ENCODE measurements at places on chromosomes 3 and 15.

DNA sequence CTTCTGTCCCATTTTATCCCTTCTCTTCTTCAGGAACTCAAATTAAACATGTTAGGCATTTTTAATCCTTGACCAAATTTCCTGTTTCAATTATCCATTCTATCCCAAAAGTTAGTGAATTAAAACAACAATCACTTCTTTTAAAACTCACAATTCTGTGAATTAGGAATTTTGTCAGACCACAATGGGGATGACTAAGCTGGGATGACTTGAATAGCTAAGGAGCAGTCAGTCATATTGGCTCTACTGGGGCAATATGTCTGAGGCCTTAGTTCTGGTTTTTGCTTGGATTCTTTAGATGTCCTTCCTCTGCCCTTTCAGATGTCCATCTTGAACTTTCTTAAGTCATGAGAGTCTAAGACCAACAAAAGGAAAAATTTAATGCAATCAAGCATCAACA, 178.2 kb upstream of the TGFBR2 start:
- DNase-seq = no peak

GRCh38 chr3:34155666-34156065, 357.2 kb downstream of the PDCD6IP start:
- DNase-seq = no peak

DNA sequence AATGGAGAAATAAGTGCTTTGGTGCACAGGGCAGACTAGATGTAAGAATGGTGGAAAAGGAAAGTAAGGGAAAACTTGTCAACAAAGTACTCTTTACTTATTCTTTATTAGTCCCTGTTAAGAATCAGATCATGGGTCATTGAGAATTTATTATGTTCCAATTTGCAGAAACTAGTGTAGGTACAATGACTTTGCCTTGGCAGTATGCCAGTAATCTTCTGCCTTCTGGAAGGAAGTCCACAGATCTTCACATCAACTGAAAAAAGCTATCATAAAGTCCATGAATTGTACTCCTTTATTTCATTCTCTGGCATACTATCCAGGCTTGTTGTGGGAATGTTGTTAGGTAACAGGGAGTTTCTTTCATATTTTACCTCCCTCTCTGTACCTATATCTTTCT, 88.2 kb upstream of the FLNB start:
- DNase-seq = no peak

- no peak for DNase-seq
Measured at GRCh38 chr3:25009665-25010064, 418.4 kb upstream of the RARB start.

DNA sequence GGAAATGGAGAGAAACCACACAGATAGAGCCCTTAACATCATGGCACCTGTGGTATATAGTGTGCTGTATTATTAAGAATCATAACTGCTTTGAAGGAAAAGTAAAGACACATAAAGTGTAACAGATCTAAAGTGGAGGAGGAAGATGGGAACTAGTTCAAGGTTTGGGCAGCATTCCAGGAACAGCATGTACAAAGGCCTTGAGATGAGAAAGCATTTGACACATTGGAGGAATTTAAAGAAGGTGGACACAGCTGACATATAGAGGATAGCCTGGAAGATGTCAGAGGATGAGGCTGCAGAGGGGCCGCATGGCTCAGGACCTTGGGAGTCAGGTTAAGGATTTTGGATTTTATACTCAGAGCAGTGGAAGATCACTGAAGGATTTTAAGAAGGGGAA, 39.0 kb downstream of the LRTM1 start:
- no peak for DNase-seq

DNA sequence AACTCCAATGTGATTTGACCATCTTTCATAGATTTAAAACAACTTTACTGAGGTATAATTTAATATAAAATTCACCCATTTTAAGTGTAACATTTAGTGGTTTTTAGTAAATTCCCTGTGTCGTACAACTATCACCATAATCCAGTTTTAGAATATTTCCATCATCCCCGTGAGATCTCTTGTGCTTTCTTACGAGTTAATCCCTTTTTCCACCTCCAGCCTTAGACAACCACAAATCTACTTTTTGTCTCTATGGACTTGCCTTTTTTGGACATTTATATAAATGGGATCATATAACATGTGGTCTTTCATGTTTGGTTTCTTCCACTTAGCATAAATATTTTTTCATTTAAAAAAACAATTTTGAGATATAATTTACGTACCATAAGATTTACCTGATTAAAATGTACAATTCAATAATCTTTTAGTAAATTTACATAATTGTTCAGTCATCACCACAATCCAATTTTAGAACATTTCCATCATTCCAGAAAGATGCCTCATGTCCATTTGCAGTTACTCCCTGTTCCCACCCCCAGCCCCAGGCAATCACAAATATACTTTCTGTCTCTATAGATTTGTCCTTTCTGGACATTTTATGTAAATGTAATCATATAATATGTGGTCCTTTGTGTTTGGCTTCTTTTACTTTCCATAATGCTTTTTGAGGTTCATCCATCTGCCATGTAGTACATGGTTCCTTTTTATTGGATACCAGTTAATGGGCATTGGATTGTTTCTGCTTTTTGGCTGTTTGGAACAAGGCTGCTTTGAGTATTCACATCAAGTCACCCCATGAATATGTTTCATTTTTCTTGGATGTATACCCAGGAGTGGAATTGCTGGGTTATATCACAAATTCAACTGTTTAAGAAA, 3.1 kb downstream of the OXSR1 start:
- no peak for DNase-seq

GRCh38 chr3:78809966-78810365, 957.8 kb downstream of the ROBO1 start:
- DNase-seq = no peak

- DNase-seq = peak; percentile 92
Measured at GRCh38 chr3:160027541-160028195, 39.0 kb downstream of the IL12A start.
